ENCODE measurements at places on chromosomes 11 and 22.

DNA sequence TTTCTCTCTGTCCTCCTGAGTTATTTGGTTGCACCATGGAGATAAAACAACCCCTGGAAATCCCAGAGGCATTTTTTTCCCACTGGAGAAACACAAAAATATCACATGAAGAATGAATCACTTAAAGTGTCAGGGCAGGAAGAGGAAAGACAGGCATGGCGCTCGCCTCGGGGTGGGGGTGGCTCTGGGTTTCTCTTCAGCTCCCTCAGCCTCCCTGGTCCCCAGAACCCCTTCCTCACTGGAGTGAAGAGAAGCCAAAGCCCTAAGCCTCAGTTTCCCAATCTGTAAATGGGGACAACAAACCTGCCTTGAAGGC lies 938 bp downstream of the SHISAL1 start:
- DNase-seq = no peak

DNA sequence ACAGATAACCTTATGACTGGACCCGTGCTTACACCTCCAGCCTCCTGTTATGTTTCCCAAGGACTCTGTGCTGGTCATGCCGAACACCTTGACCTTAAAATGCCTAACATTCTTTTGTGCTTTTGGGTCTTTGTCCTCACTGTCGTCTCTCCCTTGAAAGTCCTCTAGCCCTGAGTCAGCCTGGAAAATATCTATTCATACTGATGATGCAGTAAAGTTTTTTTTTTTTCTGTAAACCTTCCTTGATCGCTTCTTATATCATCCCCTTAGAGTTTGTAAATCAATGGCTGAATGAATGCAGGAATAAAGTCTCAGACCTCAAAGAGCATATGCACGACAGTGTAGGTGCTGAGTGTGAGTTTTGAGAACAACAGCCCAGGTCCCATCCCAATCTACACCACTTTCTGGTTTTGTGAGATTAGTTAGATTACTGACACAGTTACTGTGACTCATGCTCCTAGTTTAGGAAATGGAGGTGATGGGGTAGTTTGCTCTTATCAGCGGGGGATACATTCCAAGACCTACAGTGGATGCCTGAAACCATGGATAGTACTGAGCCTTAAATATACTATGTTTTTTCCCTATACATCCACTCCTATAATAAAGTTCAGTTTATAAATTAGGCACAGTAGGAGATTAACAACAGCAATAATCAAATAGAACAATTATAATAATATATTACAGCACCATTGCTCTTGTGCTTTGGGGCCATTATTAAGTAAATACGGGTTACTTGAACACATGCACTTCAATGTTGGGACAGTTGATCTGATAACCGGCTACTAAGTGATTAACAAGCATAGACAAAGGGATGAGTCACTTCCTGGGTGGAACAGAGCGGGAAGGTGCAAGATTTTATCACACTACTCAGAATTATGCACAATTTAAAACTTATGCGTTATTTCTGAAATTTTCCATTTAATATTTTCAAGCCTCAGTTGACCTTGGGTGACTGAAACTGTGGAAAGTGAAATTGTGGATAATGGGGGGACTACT lies 8.6 kb downstream of the TCN1 start:
- peak; percentile 2 for DNase-seq

DNA sequence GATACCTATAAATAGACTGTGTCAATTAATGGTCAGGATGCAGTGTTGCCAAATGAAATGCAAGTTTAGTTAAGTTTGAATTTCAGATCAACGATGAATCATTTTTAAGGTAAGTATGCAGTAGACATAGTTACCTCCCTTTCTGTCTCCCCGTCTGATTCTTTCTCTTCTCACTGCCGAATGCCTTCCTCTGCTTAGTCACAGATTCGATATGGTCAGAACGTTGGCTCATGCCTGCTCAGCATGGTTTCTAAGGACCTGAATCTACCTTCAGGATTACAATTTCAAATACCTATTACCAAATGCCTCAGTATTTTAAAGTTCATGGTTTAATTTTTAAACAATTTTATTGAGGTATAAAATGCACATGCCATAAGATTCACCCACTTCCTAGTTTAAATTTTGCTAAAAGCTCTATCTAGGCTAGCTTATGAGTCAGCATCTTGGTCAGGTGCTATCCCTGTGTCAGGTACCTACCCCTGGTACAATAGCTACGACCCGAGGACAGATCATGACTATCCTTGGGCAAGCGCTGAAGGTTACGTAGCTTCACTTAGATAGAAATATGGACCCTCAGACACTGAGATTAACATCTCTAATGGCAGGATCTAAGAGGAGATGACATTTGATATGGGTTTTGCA lies 78.2 kb upstream of the SPON1 start:
- DNase-seq = no peak

GRCh38 chr11:129434641-129435498 lies 59.2 kb downstream of the BARX2 start:
- no peak for DNase-seq

DNA sequence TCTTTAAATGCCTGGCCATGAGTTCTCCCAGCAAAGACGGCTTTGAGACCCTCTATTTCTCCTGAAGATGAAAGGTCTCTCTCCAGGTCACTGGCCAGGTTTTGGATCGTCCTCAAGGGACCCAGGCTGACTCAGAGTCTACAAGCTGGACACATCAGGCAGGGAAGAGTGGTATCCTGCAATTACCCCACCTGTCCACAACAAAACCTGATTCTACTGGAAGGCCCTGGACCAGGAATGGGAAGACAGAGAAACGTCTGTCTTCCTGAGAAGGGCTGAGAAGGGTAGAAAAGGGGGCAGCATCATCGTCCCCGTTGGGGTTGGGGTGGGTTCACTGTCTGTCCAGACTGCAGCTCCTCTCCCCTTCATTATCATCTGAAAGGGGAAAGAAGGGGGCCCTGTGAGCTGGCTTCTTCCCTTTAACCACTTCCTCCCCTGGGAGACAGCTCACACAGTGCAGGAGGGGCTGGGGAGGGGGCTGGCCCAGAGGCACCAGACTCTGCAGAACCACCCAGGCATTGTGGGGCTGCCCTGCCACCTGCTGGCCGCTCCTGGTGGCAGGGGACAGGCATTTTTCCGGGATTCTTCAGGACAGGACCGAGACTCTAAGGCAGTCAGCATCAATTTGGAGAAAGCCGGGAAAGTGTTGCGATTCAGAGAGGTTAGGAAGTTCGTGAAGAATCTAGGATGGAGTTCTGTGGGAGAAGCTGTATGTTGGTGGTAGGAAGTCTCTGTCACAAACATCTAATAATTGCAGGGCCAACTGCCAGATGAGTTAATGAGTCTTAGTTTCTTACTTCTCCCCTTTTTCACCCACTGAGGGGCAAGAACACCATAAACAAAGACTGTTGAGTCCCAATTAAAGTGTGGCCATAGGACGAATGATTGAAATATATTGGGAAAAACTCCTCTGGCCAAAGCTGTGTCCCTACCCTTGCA lies 57.6 kb downstream of the SYN3 start:
- DNase-seq = no peak

GRCh38 chr11:68040101-68040956 lies 1.5 kb downstream of the TCIRG1 start:
- peak; percentile 25 for DNase-seq

- no peak for DNase-seq
These were observed 11.0 kb downstream of the TANGO2 start for GRCh38 chr22:20031732-20032406.

DNA sequence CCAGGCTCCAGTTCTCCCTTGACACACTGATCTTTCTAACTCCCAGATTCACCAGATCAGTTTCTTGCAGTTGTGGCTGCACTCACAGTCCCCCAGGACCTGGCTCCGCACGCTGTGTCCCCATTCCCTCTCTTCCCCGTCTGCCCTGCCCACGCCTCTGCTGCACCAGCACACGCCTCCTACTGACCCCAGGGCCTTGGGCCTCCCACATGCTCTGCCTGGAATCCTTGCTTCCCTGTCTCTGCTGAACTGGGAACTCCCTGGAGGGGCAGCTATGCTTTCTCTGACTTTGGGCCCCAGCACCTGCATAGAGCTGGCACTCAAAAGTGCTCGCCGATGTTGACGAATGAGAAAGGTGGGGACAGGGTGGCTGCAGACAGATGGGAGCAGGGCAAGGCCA lies 68.9 kb downstream of the MYO7A start:
- no peak for DNase-seq

DNA sequence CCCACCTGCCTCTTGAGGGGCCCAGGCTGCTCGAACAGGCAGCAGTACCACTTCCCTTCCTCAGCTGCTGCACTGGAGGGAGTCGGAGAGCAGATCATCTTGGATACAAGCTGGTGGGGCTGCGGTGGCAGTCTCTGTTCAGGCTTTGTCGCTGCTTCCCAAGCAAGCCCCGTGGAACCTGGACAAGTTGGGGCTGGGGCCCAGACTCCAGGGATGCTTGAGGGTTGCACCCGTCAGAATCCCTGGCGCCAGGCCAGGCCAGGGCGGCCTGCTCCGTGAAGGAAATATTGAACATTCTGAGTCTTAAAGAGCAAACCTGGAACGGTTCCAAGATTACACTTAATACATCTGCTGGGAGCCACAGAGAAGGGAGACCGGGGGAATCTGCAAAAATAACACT lies 310.1 kb upstream of the SORL1-AS1 start:
- no peak for DNase-seq

GRCh38 chr11:126525702-126526101 lies 170.2 kb downstream of the ST3GAL4 start:
- DNase-seq = no peak

DNA sequence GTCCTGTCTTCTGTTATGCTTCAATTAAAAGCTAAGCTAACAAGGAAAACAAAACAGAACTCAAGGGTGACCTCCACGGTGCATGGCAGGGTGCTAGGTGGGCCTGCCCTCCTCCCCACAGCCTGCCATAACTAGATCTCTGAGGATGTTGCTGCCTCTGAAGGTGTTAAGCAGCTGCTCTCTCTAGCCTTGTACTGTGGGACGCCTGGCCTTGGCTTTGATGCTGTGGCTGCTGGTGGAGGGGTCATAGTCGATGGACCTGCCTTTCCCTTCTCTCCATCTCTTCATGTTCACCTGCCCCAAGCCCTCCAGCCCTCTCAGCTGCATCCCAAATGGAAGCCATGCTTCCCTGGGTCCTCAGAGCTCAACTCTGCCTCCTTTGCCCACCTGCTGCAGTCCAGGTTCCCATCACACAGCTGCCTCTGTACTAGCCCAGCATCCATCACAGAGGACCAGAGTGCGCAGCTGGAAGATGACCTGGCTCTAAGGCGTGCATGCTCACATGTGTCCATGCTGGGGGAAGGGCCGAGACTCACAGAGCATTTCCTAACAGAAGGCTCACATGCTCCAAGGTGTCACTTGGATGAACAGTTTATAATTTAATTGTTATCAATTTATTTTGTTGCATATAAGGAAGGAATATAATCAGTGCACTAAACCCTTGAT lies 180.3 kb upstream of the E2F8 start:
- DNase-seq = no peak

DNA sequence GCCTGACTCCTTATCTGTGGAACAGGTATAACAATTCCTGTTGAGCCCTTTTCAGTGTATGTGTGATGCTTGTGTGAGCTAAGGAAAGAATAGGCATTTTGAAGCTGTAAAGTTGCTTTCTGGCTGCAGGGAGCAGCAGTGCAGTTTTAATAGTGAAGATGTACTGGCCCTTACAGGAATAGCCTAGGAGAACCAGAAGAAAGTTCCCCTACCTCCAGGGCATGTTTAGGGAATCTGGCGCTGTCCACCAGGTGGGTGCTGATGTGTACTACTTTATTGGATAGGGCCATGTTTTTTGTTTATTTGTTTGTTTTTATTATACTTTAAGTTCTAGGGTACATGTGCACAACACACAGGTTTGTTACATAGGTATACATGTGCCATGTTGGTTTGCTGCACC lies 11.5 kb downstream of the BMAL1 start:
- DNase-seq = no peak

- no peak for DNase-seq
These were observed 422.4 kb downstream of the TENM4 start for GRCh38 chr11:79018371-79018849.

GRCh38 chr11:10572533-10572932 lies 4.1 kb upstream of the LYVE1 start:
- DNase-seq = no peak

GRCh38 chr11:47977623-47978022 lies 2.7 kb upstream of the PTPRJ start:
- DNase-seq = no peak

- no peak for DNase-seq
These were observed 22.3 kb upstream of the GLYATL2 start for GRCh38 chr11:58866788-58867187.

- no peak for DNase-seq
These were observed 69.2 kb downstream of the ISX start for GRCh38 chr22:35135165-35135564.

DNA sequence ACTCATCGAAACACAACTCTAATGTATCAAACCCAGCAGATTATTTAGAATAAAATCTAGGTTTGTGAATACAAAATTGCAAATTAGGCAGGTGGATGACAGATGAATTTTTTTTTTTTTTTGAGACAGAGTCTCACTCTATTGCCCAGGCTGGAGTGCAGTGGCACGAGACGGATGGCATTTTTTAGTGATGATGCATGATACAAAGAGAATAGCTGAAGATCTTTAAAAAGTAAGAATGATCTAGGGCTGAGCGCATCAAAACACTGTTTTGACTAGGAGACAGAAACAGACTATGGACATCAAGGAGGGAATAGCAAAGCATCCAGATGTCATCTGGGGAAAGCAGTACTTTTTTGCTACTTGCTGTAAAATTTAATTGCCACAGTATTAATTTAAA lies 63.8 kb downstream of the IMMP1L start:
- no peak for DNase-seq

- no peak for DNase-seq
These were observed 34.6 kb upstream of the KCNQ1OT1 start for GRCh38 chr11:2734181-2735052.

DNA sequence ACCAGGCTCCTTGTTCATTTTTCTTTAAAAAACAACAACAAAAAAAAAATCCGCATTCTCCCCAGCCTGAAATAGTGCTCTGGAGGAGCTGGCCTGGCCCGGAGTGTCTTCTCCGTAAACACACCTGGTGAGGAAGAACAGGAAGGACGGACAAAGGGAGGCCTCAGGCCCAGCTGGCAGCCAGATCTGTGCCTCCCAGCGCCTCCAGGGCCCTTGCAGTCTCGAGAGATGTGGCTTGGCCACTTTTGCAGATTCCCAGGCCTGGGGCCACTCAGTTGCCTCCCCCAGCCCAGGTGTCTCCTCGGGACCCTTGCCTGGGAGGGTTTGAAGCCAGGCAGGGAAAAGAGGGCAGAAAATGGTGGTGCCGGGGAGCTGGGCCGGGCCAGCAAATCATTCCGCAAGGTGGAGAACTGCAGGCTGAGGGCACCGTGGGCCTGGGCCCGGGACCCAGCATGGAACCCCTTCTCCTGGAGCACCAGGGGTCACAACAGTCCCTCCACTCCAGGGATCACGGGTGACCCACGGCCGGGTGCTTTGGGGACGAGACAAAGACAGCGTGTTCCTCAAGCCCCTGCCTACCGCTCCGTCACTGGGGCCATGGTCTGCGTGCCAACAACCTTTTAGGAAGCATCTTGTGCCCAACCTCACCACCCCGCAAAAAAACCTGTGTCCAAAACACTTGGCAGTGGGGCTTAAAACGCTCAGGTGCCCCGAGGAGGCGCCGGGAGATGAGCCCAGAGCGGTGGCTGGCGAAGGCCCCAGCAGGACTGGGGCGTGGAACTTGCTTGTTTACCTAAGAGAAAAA lies 67.1 kb upstream of the WNT7B start:
- DNase-seq = no peak
